Non-pigmented ciliary epithelial cell (primary cell): ENCODE measurements at places on chromosomes 3 and 15.

DNA sequence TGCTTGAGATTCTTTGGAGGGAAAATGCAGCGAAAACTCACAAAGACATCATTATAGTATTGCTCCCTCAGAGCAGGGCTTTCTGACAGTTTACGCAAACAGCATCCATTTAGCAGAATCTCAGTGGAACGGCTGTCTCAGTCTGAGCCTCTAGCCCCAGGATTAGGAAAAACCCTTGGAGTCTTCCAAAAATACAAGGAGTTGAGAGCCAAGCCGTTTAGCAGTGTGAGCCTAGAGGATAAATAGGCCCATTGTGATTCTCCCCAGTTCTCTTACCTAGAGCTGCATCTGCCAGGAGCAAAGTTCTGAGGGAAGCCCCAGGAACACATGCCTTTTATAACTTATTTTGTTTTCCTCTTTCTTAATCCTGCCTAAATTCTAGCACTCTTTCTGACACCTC lies 359.6 kb downstream of the NTRK3 start:
- DNase-seq: no peak

GRCh38 chr3:4935347-4935746 lies 43.9 kb upstream of the BHLHE40 start:
- no peak for DNase-seq

DNA sequence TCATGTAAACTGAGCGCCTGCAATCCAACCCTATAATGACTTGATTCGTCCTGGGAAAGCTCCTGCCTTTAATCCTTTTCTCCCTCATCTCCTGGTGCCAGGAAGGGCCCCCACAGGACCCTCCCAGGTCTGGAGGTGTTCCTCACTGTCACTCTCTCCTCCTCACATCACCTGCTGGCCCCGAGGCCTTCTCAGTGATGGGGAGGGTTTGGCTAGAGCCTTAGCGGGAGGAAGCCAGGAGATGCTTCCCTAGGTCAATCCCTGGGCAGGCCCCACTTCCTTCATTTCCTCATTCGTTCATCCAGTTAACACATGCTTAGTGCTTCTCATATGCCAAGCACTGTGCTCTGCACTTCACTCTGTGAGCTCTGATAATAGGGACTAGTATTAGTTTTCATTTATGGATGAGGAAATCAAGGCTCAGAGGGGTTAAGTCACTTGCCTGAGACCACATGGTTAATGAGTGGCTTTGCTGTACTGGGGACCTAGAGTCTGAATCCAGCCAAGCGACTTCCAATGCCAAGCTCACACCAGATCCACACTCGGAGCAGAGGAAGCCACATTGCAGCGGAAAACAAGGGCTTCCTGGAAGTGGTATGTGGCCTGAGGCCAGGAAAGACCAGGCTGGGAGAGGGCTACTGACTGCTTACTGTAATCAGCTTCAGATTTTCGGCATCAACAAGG lies 50.3 kb upstream of the CHRNB4 start:
- no peak for DNase-seq

DNA sequence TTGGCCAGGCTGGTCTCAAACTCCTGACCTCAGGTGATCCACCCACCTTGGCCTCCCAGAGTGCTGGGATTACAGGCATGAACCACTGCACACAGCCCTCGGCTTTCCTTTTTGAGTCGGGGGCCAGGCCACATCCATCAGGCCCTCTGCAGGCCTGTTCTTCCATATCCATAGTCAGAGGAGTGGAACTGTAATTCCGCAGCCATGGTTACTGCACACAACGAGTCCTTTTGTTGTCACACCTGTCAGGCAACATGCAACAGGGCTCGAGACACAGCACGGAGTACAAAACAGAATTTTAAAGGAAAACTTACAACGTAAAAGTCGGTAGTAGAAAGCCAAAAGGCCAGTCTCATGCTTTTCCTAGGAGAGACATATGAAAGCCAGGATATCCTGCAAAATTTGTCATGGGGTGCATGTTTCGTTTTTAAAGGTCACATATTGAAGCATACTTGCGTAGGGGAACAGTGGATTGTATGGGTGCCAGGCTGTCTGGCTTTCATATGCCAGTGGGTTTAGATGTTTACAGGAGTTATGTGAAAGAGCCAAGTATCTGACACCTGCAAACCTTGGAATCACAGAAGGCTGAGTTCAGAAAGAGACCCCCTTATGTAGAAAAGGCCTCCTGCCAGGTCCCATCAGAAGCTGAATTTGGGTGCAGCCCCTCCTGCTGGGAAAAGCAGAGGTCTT lies 63.2 kb upstream of the LPP start:
- no peak for DNase-seq

GRCh38 chr3:136639069-136639468 lies 113.1 kb downstream of the STAG1 start:
- no peak for DNase-seq

DNA sequence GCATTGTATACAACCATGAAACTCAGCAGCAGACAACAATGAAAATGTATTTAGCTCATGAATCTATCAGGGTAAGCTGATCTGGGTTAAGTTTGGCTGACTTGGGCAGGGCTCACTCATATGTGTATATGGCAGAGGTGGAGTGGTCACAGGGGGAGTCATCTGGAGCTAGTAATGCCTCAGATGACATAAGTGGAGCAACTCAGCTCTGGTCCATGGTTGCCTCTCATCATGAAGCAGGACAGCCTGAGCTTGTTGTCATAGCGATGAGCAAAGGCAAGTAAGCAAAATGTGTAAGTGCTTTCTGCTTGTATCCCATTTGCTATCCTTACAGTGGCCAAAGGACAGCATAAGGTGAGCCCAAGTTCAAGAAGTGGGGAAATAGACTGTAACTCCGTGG lies 64.5 kb downstream of the ALCAM start:
- no peak for DNase-seq

- DNase-seq: no peak
Observed at GRCh38 chr3:4006288-4006687, 207.1 kb downstream of the LRRN1 start.

- no peak for DNase-seq
Observed at GRCh38 chr3:42518800-42519567, 16.5 kb downstream of the VIPR1 start.

DNA sequence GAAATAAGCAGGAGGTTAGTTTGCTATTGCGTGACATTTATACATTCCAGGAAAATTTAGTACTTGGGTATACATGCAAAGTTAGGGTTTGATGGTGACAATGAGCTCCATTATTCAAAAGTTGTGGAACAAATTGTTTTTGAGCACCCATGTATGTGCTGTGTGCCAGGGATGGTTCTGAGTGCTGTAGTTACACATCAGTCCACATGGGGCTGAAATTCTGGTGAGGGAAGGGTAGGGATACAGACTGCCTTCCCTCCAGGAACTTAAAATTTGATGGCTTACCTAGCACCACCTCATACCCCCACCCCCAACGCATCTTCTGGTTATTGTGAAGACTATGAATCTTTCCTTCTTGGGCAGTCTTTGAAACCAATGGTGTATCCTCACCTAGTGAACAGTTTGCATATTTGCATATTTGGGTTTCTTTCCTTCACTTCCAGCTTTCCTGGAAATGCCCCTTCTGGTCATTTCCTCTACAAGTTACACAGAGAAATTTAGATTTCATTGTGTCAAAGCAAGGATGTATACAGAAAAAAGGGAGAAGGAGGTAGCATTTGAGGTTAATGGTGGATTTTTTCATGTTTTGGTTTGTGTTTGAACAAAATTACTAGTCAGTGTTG lies 222.0 kb upstream of the IL12A start:
- DNase-seq: no peak
